ENCODE measurements at places on chromosomes 16 and 17.

- DNase-seq, result no peak
Measured at GRCh38 chr16:3304370-3304769, 860 bp downstream of the TIGD7 start.

- DNase-seq, result no peak
Measured at GRCh38 chr16:48605518-48606110, 4.4 kb downstream of the N4BP1 start.

DNA sequence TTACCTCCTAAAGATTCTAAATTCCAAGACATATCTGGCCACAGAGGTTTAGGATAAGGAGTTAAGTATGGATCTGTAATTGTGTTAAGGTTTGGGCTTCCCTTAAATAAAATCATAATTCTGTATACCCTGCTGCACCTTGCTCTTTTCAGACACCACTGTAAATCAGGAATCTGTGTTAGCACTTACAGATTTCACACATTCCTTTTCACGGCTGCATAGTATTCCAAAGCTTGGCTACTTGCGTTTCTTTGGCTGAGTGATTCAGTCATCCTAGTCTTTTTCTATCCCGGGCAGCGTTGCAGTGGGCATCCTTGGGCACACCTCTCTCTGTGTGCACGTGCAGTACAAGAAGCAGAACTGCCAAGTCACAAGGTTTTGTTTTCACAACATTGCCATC is 105.8 kb downstream of the SOCS1 start:
- no peak for DNase-seq

DNA sequence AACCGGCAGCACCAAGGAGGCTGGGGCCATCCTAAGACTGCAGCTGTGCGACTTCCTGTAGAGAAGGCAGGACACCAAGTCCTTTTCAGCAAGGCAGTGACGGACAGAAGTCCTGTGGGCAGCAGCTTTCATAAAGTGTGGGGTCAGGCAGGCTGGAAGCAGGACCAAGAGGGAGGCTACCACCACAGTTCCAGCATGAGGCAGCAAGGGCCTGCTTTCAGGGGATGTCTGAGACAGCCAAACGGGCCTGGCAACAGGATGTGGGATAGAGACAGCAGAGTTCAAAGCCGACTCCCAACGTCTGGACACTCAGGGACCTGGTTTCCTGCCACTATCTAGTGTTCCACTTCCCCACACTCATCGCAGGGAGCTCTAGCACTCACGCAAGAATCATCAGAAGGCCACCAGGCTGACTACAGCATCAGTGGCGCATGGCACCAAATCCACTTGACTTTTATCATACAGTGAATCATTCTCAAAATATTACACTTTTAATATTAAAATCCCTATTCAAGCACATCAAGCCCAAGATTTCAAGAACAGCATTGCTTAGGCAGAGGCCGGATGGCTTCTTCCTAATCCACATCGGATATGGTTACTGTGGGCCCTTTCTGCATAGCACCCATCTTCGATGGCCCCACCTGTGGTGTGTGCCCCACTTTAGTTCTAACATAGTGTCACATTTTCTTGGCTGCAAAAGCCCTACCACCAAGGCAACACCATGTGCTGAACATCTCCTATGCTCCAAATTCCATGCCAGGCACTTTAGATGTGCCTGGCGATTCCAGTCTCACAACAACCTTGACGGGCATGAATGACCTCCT is 5.2 kb downstream of the USP7 start:
- peak; percentile 33 for DNase-seq

GRCh38 chr16:53600126-53600525 is 97.1 kb upstream of the AKTIP start:
- DNase-seq, result no peak
